NCI-H774 (cell line): ENCODE measurements at places on chromosomes 2 and 18.
A peak's percentile ranks its signal among the peaks of the same experiment; 100 is the strongest.

- DNase-seq: no peak
These were observed 340.3 kb upstream of the SALL3 start for GRCh38 chr18:78639006-78639950.

- no peak for DNase-seq
These were observed 248 bp downstream of the HAAO start for GRCh38 chr2:42792087-42792582.

GRCh38 chr18:45416168-45416567, 199.1 kb upstream of the SLC14A2 start:
- peak; percentile 81 for DNase-seq

- DNase-seq: no peak
These were observed 47.3 kb upstream of the MGAT5 start for GRCh38 chr2:134206573-134206972.

DNA sequence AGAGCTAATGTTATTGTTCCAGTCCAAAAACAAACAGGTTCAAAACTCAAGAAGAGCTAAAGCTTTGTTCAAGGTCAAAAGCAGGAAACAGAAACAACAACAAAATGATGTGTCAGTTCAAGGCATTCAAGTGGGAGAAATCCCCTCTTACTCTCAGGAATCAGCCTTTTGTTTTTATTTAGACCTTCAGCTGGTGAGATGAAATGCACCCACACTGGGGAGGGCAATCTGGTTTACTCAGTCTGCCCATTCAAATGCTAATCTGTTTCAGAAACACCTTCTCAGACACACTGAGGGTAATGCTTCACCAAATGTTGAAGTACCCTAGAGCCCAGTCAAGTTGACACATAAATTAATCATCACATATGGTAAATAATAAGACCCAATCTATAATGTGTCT, 150.6 kb downstream of the TMX3 start:
- DNase-seq: no peak

- DNase-seq: no peak
These were observed 283.0 kb downstream of the ALPK2 start for GRCh38 chr18:58345875-58346274.

DNA sequence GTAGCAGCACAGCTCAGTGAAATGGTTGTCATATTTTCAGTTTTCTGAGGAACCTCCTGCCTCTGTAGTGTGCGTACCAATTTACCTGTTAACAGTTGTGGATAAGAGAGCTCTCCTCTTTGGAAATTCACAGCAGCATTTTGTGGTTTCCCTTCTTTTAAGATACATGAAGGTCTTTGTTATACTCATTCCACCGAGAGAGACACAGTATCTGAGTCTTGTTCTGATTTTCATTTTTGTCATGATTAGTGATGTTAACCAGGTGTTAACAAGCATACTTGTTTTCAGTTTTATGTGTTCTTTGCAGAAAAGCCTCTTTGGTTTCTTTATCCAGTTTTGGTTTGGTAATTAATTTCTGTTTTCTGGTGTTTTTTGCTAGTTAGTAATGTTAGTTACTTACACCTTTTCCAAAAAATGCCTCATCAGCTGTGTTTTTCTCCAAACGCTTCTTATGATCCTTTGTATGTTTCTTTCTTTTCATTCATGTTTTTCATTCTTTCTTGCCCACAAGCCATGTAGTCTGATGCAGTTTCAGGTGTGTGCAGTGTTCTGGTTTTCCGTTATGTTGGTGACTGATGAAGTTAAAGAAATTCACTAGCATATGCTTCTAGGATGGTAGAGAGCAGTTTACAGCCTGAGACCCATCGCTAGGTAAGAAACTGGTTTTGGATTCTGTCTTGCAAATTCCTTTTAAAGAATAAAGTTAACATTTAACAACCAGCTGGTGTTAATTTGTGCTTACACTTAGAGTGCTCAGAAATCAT, 30.1 kb downstream of the CCDC74A start:
- DNase-seq: no peak

- no peak for DNase-seq
These were observed 166.7 kb downstream of the MYT1L start for GRCh38 chr2:2164326-2164917.

- no peak for DNase-seq
These were observed 98.3 kb downstream of the DYNAP start for GRCh38 chr18:54689319-54689718.

DNA sequence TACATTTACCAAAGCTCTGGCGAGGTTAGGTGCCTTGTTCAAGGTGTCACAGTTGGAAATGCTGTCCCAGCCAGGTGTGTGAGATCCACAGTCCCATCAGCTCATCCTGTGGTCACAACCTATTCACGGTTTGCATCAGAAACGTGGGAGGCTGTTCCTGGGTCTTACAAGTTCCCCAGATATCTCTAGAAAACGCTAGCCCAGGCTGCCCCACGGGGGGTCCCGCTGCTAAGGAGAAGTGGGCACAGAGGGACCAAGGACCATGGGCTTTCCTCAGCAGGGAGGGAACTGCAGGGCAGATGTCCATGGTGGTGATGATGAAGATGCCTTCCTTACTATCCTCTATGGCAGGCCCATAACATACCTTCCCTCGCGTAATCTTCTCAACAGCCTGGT, 649 bp downstream of the FECH start:
- DNase-seq: no peak

DNA sequence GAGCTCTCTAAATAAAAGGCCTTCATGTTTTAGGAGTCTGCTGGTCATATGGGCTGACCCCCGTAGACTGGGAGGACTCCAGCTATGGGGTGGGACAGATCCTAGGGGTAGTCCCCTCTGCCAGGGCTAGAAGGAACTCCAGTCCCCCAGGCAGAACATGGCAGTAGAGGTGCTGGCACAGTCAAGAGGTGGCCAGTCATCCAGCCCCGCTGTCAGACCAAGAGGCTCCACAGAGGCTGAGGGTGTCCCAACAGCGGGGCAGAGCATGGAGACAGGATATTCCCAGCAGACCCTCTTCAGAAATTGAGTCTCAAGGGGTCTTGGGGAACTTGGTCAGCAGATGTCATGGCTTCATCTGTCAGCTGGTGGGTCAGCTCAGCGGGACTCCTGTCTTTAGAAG, 76.6 kb downstream of the LONRF2 start:
- no peak for DNase-seq

- no peak for DNase-seq
These were observed 1.1 kb upstream of the NEDD4L start for GRCh38 chr18:58042826-58043490.

DNA sequence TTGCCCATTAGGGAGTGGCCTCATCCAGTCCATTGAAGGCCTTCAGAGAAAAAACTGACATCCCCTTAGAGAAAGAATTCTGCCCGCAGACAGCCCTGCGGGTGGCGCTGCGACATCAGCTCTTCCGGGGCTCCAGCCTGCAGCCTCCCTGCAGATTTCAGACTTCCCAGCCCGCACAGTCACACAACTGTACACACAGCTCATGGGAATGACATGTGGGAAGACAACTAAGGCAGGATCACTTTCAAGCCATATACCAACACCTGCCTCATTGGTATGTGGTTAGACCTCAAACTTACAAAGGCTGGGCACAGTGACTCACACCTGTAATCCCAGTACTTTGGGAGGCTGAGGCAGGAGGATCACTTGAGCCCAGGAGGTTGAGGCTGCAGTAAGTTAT, 24.8 kb upstream of the TUBB6 start:
- no peak for DNase-seq

DNA sequence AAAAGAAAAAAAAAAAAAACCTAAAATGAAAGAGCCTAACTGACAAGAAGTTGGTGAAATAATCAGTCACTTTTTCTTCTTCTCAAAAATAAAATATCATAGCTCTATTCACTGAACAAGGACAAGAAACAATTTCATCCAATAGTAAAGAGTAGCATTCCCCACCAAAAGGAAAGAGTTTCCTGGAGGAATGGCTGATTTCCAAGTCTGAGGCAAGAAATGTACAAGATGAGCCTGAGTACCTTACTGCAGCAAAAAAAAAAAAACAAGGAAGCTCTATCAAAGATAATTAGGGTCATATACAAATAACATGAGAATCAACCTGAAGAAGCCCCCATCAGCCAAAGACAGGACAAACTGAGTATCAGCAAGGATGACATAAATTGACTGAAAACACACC, 11.5 kb downstream of the ROCK1 start:
- DNase-seq: no peak

DNA sequence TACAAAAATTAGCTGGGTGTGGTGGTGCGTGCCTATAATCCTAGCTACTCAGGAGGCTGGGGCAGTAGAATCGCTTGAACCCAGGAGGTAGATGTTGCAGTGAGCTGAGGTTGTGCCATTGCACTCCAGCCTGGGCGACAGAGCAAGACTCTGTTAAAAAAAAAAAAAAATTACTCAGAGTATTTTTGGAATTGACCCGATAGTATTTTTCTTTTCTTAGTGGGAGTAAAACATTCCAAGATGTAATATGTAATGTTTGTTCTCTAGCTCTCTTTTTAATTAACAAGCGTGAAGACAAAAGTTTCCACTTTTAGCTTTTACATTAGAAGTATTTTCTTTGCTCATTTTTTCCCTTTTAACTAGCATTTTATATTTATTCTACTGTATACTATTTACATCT, 12.0 kb upstream of the TMEM18 start:
- no peak for DNase-seq

GRCh38 chr2:224687156-224687555, 29.0 kb downstream of the CCDC195 start:
- DNase-seq: no peak

- no peak for DNase-seq
These were observed 32.4 kb upstream of the RPRM start for GRCh38 chr2:153510996-153511395.

GRCh38 chr2:218839888-218840287, 8.3 kb upstream of the PRKAG3 start:
- DNase-seq: no peak

- no peak for DNase-seq
These were observed 127.0 kb upstream of the NPAS2 start for GRCh38 chr2:100692906-100693305.

GRCh38 chr18:59704146-59704545, 6.9 kb upstream of the CCBE1 start:
- DNase-seq: no peak

DNA sequence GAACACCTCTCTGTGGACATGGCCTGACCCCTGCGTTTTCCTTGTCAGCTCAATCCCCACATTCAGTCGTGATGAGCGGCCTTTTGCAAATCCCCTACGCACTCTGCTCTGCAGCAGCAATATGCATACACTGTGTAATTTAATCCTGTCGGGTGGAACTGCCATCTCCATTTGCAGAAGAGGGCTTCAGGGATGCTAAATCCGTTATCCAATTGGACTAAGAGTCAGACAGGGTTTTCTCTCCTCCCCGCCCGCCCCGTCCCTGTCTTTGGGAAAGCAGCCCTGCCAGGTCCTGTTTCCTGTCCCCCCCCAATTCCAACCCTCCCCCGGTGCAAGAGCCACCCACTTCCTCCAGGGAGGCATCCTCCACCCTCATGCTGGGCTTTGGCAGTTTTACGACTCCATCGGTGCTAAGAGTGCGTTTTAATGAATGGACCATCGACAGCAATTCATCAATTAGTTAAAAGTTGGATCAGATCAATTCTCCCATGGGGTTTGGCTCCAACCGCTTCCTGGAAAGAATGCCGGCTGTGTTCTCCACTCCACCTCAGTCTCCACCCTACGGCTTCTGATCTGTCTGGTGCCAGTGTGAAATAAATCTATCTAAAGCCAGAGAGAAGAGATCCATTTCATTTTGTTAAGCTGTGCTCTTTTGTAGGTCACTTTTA, 53.5 kb upstream of the ASAP2 start:
- no peak for DNase-seq

- no peak for DNase-seq
These were observed 3.5 kb downstream of the RHOB start for GRCh38 chr2:20450201-20450999.

GRCh38 chr2:118577202-118577601, 270.2 kb downstream of the EN1 start:
- no peak for DNase-seq

DNA sequence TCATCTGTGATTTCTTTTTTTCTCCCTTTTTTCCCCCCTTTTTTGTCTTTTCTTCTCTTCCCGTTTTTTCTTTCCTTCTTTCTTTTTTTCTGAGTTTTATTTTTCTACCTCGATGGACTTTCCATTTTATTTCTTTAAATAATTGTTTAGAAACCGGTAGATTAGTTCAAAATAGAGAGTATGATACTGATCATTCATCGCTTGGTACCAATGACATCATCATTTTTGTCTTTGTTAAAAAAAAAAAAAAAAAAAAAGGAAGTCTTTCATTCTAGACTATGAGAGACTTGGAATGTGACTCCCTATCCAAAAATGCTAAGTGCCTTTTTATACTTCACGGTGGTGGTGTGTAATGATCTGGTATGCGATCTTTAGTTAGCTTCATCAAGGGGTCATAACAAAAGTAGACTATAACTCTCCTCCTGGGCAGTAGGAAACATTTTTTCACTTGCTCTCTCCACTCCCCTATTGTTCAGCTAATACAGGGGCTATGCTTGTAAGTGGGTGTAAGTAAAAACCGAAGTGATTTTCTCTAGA, 1517.5 kb upstream of the ZEB2 start:
- DNase-seq: no peak

- no peak for DNase-seq
These were observed 46.2 kb downstream of the BCL2 start for GRCh38 chr18:63273222-63273927.

- no peak for DNase-seq
These were observed 225.7 kb downstream of the XIRP2 start for GRCh38 chr2:167114018-167114417.

DNA sequence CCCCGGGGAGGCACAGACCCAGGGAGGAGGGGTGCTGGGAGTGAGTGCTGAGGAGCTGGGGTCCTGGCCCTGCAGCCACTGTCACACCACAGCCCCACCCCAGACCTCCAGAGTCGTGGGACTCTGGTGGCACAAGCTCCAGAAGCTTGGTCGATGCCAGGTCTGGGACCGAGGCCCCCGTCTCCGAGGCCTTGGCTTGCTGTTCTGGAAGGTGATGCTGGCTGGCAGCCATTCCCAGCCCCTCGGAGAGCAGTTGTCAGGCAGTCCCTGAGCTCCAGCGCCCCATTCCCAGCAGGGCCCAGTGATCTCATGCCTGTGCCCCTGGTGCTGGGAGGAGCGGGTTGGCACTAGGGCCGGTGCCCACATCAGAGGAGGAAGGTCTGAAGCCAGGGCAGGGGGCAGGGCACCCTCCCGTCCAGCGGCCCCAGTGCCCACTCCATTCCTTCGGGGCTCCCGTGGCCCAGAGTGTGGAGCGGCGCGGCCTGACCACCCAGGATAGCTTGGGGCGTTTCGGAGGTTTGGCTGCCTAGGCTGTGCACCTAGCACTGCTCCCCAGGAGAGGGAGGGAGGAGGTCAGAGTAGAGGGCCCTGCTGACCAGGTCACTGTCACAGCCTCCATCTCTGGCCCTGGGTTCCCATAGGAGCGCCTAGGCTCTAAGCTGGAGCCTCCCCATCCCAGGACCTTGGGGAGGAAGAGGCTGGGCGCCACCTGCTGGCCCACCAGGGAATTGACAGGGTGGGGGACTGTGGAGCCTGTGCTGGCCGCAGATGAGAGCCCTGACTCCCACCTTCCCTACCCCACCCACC, 16.8 kb upstream of the ALPI start:
- peak; percentile 3 for DNase-seq

GRCh38 chr2:1601067-1601412, 143.3 kb downstream of the PXDN start:
- no peak for DNase-seq

GRCh38 chr2:232076272-232076671, 114.8 kb downstream of the DIS3L2 start:
- no peak for DNase-seq
